Muscle of leg (tissue), 16 donors: ENCODE measurements at places on chromosomes 3 and 15.

DNA sequence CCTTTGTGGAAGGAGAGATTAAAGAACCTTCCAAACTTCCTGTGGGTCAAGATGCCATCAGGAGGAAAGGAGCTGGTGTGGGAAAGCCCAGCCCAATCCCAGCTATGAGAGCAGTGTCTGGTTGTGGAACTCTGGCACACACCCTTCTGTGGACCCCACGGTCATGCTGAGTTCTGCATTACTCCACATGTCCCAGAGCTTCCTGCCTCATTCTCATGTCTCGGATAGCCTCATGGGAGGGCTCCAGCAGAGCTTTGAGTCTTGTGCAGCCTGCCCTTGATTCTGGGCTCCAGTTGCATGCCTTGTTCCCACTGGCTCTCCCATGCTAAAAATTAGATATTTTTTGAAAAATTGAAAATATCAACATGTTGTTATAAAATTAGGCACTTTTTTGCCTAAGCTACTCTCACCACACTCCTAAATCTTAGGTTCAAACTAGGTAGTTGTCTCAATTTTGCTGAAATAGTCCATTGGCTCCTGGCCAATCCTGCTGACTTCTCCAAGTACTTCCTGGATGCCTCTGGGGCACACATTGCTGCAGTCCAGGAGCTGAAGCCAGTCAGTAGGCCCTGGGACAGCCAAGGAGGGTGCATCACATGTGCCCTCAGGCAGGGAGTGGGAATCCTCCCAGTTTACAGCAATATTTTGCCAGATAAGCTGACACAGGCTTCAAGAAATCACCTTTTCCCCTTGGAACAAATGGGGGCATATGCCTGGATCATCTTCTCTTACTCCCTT is 144.3 kb downstream of the EEFSEC start:
- DNase-seq: no peak

DNA sequence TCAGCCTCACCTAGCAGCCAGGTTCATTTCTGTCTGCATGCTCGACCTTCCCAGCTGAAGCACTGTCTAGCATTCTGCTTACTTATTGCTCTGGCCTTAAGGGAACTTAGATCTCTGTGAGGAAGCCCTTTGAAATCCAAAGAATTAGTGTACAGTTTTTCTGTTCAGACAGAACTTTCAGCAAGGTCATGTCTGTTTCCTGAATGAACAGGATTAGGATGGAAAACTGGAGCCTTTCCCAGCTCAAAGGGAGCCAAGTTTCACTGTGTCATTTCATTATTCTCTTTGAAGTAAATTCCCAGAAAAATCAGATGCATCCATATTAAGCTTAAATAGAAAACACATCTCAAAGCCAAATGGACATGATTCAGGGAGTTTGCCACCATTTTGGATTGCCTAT is 457.3 kb upstream of the KCNMB2 start:
- DNase-seq: peak; percentile 95

DNA sequence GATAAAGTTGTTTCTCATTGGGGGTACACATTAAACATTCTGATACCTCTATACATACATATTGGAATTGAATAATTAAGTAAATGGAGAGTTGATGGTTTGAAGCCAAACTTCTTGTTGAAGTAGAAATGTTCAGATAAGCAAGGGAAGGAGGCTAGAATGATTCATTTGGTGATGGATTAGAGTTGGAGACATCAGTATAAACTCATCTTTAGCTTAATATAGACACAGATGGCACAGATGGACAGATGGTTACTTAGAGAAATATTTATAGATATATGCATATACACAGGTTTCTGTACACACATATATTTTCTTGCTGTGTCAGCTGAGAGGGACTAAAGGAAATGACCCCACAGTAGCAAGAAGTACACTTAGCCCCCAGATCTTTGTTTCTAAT is 69.5 kb downstream of the LRRC49 start:
- DNase-seq: no peak

- DNase-seq: peak; percentile 59
Observed at GRCh38 chr3:12884186-12884680, 42.9 kb upstream of the RPL32 start.

GRCh38 chr3:38117748-38118420 is 19.0 kb downstream of the ACAA1 start:
- DNase-seq: peak; percentile 49

- peak; percentile 81 for DNase-seq
Observed at GRCh38 chr15:43225201-43225949, 4.6 kb upstream of the EPB42 start.

DNA sequence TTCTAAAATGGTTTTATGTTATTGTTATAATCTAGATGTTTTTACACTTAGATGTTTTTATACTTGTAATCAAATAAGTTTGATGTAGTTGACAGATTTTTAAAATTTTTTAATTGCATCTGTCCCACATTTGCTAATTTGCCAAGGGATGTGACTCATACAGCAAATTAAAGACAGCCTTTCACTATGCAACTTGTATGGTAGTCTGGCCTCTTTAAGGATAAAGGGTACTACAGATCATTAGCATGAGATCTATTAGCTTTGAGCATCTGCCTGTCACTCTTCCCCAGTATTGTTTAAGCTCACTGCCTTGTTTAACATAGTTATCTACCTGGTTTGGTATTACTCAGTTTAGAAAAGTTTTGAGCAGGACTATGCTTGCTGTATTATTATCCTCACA is 83.0 kb downstream of the NPTN start:
- no peak for DNase-seq

- no peak for DNase-seq
Observed at GRCh38 chr3:111874177-111874820, 15.2 kb downstream of the PHLDB2 start.

DNA sequence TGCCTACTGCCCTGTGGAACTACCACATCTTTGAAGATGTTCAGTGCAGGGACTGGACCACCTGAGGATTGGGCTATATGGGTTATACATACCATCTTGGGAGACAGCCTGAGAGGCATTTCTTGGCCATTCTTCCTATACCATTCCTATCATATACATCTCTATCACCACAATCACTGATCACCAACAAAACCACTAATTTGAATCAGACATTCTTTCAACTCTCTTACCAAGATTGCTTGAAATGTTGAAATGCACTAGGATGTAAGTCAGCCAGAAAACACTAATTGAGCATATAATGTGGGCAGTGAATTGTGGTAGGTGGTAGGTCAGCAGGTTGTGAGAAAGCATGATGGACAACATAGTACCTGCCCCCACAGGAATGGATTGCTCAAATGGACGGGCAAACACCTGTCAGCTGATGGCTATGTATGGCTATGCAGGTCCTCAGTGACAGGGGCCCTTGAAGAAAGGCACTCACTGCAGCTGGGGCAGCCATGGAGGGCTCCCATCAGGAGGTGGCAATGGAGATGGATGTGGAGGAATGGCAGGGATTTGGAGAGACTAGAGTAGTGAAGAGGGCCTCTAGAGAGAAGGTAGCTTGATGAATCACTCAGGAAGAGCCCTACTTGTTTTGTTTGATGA is 49.1 kb downstream of the AMOTL2 start:
- DNase-seq: no peak

DNA sequence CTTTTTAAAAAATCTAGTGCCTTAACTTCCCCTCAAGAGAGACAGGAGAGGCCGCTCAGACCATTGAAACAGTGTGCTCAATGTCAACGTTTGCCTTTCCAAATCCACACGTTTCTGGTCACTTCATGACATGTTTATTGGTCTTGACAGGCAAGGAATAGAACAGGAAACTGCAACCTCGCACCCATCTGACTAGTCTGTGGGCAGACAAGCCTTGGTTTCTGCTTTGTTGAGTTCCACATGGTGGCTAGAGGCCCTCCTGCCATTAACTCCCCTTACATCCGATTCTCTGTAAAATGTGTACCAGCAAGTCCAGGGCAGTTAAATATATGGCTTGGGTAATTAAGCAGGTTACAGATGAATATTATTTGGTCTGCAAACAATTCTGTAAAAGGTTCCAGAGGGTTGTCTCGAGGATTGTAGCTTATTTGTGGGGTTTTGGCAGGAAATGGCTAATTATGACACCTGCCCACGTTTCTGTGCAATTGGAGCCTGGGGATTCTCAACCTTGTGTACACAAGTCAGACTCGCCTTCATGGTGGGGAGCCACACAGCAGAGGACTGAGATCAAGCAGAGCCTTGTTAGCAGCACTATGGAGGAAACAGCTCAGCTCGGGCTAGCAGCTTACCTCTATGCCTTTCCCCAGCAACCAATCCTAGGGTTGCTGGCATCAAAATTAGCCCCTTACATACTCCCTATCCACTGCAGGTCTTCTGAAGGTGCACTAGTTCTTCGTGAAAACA is 317.5 kb upstream of the IGF1R start:
- no peak for DNase-seq

DNA sequence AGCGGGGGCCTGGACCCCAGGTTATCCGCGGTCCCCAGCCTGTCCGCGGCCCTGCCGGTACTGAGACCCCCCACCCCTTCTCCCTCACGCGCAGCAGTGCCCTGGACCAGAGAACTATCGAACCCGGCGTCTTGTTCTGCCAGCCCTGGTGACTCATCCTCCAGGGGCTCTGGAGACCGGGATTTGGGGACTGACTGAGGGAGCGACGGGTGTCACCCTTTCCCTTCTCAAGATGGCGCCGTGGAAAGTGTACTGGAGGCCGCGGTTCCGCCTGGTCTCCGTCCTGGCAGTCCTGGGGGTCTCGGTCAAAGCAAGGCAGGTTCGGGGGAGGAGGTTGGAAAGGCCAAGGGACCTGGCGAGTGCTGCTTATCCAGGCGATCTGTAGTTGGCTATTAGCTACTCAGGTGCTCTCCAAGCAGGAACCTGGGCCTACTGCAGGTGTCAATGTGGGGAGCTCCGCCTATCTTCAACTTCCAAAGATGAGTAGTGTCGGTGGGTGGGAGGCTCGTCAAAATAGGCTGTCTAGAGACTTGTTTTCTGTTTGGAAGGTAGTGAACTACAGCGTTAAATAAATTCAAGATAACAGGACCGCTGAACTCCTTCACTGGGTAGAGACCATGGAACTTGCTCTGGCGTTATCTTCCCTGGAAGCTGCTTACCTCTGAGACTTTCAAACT is 790 bp downstream of the RAB5A start:
- peak; percentile 69 for DNase-seq

DNA sequence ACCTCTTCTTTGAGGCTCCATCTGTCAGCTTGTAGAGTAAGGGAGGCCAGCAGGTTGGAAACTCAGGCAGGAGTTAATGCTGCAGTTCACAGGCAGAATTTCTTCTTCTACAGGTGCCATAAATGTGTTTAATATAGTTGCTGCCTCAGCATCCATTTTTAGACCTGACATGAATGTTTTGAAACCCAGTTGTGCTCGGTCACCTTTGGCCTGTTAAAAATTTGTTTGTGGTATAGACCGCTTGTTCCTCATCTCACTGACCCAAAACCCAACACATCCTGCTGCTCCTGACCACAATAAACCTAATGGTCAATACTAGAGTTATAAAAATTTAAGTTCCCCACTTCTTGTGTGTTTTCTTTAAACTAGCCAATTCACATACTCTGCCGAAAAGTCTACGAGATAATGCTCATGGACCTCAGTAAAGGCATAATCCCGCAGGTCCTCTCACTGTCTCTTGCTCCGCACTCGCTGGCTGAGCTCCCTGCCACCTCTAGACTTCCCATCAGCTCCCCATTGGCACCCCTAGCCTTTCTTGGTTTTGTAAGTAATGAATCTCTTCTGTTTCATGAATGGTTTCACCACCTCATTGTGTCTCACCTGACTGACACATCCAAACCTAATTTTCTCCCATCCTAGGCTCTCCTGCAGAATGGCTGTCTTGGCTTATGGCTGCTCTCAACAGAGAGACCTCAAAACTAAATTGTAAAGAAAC is 138.5 kb upstream of the STRIT1 start:
- DNase-seq: no peak

DNA sequence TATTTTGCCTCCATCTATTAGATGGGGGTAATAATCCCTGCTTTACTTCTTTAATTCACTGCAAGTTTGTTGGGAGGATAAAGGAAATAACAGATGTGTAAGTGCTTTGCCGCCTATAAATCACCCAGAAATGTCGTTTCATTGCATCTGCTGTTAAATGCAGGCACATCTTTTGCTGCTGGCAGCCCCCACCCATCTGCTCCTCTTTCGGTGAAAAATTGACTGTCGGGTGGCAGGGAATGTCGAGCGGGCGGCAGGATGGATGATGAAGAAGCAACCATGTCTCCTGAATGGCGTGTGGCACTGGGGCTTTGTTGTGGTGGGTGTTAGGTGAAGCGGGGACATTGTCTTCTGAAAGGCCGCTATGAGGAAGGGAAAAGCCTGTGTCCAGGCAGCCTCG is 543 bp upstream of the REC114 start:
- no peak for DNase-seq

DNA sequence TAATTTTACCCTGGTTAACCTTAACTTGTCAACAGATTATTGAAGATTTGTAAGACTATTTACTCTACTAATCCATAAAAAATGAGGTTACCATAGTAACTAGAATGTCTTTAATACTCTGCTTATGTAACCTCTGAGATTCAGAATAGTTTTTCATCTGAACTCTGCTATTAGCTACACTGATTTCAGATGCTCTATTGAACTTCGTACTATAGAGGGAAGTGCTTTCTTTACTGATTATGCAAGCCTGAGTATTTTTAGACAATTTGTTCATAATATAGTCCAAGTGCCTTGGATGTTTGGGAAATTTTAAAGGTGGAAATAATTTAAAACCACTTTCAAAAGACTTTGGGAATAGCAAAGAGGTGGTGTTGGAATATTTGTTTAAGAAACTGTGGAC is 107.9 kb upstream of the GBE1 start:
- no peak for DNase-seq

DNA sequence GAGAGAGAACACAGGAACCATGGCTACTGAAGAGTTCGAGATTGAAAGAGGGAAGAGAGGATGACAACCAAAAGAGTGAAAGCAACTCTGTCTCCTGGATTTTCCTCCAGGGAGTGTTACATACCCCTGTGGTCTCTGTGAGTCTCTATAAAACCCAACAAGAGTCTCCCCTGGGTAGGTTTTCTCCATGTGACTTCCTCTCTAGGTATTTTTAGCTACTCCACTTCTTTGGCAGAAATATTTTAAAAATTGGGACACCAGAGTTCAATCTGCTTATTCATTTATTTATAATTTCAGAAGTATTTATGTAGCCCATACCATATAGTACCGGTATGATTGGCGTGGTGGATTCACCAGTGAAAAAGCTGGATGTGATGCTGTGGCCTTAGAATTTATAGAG is 671.7 kb upstream of the NR2F2 start:
- no peak for DNase-seq
